ENCODE measurements at places on chromosomes 3 and 15. TPM values are rescaled to one million over a fixed set of nuclear protein-coding genes. Genes with fewer than 3 reads are reported as not detected.
A peak's percentile ranks its signal among the peaks of the same experiment; 100 is the strongest.

DNA sequence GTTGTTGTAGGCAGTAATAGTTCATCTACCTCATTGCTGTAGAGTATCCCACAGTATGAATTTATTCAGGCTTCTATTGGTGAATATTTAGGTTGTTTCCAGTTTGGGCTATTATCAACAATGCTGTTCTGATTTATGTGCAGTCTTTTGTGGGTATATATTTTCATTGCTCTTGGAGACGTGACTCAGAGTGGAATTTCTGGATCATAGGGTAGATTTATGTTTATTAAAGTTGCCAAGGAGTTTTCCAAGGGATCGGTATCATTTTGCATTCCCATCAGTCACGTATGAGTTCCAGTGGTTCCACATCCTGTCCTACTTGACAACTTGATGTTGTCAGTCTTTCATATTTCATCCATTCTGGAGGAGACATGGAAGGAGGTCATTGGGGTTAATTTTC, 8.4 kb upstream of the HRH1 start:
- DNase-seq, result peak; percentile 90

ABHD17C gene
- 12.1 TPM for total RNA-seq

DNA sequence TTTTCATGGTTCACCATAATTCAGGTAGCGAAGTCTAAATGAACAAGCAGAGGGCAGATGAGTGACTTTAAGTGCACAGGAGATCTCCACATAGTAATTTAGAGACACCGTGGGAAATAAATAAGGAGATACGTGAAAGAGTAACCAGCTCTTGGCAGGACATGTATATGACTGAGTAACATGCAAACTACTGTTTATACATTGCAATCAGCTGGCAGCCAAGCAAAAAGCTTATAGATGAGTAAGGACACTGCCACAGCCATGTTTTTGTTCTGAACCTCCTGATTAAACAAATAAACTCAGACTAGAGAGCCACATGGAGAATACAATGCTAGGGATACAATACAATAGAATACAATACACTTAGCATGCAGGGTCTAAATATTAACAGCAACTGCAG, 252.4 kb downstream of the FHIT start:
- DNase-seq, result no peak

- no peak for DNase-seq
Observed at GRCh38 chr3:184321666-184322065, 7.3 kb downstream of the EIF4G1 start.

TTLL3 gene
- total RNA-seq, result 21.6 TPM

MRPL3 gene
- total RNA-seq, result 98.9 TPM

DNA sequence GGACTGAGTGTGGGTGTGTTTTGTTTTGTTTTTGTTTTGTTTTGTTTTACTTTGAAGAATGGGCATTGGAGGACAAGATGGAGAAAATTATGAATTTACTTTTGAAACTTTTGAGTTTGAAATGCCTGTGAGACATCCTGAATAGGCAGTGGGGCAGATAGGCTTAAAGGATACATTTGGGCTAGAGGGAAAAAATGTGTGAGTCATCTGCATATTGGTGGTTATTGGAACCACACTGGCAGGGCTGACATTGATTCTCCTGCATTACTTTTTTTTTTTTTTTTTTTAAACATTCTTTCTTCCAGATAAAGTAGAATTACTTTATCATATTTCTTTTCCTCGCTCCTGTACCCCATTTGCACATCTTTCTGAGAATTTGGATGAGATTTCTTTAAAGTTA, 56.1 kb downstream of the CALML4 start:
- DNase-seq, result peak; percentile 20

AGTR1 gene
- 1.6 TPM for total RNA-seq

DNA sequence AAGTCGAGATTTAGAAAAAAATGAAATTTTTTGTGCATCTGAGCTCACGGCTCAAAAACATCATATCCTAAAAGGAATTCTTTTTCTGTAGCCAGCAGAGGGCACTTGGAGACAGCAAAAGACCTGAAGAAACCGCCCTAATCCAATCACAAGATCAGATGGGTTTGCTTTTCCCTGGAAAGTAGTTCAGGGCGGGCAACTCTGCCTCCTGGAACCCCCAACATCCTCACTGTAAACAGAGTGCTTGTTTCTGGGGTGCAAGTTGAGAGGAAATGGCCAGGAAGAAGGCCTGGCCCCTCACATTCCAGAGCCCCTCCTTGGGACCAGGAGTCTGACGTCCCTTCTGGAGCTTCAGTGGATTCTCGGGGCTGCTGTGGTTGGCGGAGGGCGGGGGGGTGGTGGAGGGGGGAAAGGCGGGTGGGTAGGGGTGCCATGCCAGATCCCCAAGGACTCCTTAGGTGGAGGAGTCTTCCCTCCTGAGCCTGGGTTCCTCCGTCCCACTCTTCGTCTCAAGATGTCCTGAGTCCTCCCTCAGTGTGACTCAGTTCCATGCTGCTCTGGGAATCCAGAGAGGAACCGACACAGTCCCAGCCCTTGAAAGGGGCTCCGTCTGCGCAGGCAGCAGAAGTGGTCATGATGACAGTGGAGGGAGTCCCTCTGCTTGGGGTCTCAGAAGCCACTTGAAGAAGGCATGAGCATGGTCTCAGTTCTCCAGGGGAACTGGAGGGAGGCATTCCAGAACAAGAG, 35.9 kb downstream of the CCK start:
- DNase-seq, result peak; percentile 55

TRIM42 gene
- not detected for total RNA-seq

UROC1 gene
- under 0.01 TPM for total RNA-seq

DNA sequence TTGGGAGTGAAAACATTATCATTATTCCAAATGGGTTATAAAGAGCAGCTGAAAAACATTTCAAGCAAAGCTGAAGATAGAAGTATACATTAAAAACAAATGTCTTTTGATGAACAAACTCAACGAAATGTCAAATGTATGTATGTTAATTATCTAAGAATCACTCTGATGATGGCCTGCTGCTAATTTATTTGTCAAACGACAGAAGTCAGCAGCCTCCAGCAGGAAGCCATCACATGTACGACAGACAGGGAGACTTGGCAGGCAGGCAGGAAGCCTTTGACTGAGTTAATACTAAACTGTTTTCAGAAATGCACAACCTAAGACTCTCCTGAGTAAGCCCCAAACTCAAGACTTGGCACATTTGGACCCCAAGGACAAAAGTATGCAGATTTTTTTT, 491.1 kb downstream of the ZNF385D start:
- no peak for DNase-seq

- DNase-seq, result peak; percentile 91
Observed at GRCh38 chr3:196163666-196164493, 47.3 kb downstream of the ZDHHC19 start.

DNA sequence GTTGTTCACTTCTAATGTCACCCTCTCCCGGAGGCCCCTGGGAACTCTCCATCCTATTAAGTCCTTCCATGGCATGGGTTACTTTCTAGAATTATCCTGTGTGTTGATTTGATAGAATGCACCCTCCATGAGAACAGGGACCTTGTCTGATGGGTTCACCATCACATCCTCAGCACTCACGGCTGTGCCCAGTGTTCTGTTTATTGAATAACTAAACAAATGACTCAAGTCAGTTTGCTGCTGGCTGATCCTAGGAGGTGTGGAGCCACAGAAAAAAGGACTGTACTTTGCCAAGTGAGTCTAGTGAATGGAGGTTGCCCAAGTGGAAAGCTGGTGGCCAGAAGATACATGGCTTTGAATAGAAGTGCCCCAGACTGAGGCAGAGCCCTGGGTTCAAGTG, 48.5 kb upstream of the RAB6B start:
- peak; percentile 58 for DNase-seq

DNA sequence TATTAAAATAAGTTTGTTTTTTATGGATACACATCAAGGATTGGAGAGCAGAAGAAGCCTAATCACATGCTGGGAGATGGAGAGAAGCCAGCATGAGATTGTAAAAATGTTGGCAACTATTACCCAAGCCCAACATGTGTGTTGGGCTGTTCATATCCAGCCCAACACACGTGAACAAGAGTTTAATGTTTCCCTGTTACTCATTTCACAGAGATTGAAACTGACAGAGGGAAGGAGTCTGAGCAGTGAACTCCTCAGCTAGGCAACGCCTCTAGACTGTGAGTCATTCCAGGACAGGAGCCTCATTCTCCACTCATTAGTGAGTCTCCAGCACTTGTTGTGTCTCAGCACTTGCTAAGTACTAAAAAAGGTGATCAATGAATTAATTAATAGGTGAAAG, 43.2 kb upstream of the CMSS1 start:
- DNase-seq, result peak; percentile 66

Data from fibroblast of villous mesenchyme (primary cell).